Pancreas (tissue), 10 donors: ENCODE measurements at places on chromosomes 4 and X. TPM values are rescaled to one million over a fixed set of nuclear protein-coding genes. Genes with fewer than 3 reads are reported as not detected.

DNA sequence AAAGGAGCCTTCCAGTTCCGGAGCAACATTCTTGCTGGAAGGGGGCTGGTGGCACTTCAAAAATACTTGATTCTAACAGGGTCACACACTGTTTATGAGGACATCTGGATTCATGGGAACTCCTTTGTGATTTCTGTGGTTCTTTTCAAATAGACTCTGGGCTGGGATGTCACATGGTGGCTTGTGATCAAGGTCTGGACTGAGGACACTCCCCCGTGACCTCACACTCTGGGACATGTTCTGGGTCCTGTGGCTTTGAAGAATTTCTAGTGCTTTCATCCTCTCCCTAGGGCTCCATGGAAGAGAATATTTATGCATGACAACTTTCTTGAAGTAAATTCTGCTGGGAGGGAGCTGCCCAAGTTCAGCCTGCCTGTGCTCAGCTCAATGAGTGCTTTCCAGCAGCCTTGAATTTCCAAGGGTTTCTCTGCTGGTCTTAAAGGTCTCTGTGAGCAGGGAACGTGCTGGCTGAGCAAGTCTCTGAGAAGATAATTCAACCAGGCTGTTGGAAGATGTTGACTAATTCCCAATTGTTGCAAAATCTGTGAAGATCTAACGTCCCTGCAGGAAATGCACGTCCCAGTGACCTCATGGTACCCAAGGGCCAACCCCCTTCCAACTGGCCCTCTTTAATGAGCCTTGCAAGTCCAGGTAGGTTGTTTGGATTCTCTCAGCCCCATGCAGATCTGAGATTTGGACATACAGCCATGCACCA, 36.3 kb downstream of the GPR143 start:
- no peak for DNase-seq

DNA sequence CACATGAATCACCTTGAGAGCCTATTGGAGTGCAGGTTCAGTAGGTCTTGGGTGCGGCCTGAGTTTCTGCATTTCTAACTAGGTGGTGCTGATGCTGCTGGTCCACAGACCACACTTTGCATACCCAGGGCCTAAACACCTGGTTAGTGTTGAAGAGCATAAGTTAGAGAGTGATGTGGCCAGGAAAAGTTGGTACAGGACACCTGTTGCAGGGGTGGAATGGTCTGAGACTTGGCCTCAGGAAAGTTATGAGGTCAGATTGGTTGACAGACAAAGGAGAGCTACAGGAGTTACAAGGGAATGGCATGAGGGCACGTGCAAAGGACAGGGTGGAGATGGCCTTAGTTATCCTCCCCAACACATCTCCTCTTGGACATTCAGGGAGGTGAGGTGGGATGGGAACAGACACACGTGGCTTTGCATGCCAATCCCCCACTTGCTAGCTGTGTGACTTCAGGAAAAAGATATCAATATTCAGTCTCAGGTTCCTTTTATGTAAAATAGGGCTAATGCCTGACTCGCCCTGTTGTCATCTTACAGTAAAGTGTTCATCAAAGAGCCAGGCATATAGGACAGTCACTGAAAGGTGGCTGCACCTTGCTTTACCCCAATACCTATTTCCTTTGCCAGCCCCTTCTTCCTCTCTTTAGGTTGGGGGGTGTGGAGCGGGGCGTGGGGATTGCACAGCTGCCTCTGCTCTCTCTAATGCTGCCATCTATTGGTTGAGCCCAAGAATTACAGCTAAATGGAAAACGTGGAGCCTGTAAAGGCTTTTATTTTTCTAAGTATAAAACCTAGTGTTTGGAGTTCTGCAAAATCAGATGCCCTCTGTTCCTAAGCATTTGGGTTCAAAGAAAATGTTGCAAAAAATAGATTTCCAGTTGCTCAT, 47.5 kb downstream of the ATG4A start:
- DNase-seq: no peak

GRCh38 chr4:65968831-65969558, 298.7 kb upstream of the EPHA5 start:
- no peak for DNase-seq

GRCh38 chrX:129360175-129360574, 163.1 kb downstream of the SMARCA1 start:
- no peak for DNase-seq

GRCh38 chrX:15812192-15812938, 22.1 kb downstream of the ZRSR2 start:
- DNase-seq: no peak

Gene PGM2
- total RNA-seq: 9.0 TPM

Gene HTN1
- total RNA-seq: not detected

Gene CFAP299
- total RNA-seq: not detected
